ENCODE measurements at places on chromosomes 16 and 17.

DNA sequence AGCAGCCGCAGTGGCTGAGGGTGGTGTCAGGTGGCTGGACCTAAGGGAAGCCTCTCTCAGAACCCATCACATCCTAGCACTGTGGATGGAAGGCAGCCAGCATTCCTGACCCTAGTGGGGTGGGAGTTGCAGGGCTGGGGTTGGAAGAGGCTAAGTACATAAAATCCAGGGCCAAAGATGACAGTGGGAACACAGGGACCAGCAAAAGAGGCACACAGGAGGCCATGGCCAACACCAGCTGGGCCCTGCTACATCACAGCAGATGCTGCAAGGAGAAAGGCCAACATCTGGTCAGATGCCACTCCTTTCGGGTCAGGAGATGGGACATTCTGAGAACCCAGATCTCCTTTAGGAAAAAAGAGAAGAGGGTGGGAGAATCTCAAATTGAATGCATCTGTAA is 415.4 kb downstream of the SLC39A11 start:
- DNase-seq = no peak

GRCh38 chr17:51015145-51015558 is 105.5 kb downstream of the SPAG9 start:
- no peak for DNase-seq

- no peak for DNase-seq
Measured at GRCh38 chr17:76927577-76927976, 59.4 kb downstream of the MGAT5B start.

- DNase-seq = no peak
Measured at GRCh38 chr17:1143573-1143972, 36.2 kb downstream of the ABR start.

DNA sequence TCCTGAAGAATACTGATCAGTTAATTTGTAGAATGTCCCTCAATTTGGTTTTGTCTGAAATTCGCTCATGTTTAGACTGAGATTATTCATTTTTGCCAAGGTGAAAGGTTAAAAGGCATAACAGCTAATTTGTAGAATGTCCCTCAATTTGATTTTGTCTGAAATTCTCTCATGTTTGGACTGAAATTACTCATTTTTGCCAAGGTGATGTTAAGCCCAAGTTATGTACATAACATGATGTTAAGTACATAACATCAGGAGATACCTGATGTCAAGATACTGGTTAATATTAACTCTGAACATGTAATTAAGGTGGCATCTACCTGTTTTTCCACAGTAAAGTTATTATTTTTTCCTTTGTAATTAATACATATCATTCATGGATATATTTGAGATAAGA is 243.4 kb upstream of the PMFBP1 start:
- no peak for DNase-seq

DNA sequence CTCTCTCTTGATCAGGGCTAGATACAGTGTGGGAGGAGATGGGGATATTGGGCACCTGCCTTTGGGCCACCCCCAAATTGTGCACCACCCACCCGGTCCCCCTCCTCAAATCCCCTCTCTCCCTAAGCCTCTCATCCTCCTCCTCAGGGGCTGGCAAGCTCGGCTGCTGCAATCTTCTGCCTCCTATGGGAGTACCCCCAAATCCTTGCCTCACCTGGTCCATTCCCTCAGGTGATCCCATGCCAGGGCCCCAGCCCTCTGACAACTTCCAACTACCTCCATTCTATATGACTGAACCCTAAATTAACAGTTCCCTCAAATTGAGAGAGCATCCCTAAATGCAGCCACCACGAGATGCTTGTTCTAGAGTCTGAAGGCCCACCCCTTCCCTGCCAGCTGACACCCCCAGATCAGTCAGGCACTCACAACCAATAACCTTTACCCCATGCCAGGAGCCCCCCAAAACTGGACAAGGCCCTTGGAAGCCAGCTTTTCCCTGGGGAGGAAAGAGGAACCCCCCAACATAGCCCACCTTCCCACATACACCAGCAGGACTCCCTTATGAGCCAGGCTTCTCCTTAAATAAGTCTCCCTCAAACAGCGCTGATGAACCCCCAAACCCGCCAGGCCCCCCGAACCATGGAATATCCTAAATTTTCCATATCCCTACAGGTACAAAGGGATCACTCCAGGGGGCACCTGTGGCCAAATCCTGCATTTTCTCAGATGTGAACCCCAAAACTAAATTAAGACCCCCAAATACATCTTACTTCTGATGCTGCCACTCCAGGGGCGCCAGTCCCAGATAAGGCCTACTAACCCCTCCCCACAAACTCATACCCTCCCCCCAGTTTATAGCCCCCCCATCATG is 3.2 kb downstream of the DLG4 start:
- no peak for DNase-seq

GRCh38 chr17:51427323-51427811 is 167.0 kb downstream of the UTP18 start:
- DNase-seq = no peak

DNA sequence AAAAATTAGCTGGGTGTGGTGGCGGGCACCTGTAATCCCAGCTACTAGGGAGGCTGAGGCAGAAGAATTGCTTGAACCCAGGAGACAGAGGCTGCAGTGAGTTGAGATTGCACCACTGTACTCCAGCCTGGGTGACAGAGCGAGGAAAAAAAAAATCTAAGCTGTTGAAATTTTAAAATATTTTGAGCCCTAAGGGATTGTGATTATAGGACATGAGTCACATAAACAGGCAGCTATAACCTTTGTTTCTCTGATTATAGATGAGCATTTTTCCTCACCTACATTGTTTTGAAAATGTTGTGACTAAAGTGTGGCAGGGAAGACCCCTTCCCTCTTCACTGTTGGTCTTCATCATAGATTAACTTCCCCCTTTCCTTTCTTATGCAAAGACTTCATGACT is 135.5 kb downstream of the MGAT5B start:
- DNase-seq = no peak

DNA sequence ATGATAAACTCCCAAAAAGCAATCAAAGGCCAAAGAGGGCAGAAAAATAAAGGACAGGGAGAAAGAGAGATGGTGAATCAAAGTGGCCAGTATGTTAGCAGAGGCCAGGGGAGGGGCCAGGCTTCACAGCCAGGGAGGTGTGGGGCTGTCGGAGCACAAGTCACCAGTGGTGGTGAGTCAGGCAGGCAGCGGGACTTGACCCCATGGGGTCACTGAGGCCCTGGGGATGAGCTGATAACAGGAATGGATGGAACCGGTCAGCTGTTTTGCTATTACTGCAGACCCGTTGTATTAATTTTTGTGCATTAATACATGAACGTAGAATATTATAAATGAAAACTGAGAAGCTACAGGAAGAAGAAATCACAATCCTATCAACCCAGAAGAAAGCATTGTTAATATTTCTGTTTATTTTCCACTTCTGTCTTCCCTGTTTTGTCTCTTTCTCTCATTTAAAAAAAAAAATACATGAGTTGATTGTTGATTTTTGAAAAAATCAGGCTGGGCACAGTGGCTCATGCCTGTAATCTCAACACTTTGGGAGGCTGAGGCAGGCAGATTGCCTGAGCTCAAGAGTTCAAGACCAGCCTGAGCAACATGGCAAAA is 106.9 kb downstream of the SOCS1 start:
- no peak for DNase-seq

GRCh38 chr16:78742501-78743283 is 643.2 kb downstream of the WWOX start:
- no peak for DNase-seq

DNA sequence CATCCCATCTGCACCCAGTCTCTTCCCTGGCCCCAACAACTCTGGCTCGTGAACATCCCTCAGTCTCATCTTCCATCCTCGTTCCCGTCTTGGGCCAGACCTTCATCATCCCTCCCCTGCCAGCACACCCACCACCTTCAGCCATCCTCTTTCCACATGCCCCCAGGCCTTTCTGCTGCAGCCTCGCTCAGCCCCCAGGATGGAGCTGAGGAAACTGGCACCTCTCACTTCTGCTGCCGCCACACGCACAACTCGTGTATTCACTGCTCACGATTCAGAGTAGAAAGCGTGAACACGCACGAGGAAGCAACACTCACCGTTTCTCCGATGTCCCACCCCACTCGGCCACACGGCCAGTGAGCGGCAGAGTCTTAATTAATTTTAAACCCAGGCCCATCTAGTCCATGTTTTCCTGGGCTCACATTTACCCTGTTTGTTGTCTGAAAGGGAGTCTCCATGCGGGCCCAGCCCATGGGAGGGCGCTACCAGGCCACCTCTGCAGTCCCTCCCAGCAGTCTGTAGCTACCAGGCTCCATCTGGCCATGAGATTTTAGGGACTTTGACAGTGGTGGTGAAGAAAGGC is 12.5 kb downstream of the C16orf90 start:
- DNase-seq = no peak
